Liver (tissue), 10 donors: ENCODE measurements at places on chromosomes 11 and 22. TPM values are rescaled to one million over a fixed set of nuclear protein-coding genes. Genes with fewer than 3 reads are reported as not detected.

DNA sequence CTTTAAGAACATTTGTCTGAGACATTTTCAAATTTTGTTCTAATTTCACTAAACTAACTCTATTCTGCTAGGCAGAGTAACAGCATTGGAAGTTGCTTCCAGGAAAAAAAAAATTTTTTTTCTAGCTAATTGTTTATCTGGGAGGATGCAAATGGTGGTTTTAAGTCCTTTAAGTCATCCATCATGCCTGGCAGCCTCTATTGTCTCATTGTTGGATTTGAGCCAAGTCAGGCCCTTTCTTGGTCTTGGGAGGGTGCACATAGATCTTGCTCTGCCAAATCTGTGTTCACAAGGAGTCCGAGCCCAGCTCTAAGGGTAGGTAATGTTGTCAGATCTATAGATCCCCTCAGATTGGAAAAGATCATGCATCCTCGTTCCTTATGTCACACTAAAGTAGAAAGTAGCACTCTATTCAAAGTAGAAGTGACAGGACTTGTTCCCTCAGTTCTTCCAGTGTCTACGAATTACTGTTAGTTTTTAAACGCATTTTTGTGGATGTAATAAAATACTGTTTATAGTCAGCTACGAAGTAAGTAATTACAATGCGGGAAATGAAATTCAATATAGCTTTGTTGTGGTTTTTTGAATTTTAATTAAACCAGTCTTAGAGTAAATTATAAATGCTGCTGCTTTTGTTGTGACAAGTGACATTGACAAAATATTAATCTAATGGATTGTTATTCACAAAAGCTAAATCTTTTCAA, 166.0 kb upstream of the RASSF10 start:
- H3K4me3 ChIP-seq, result no peak overlapping the region
- DNase-seq, result no peak
- H3K27ac ChIP-seq, result no peak overlapping the region
- H3K27me3 ChIP-seq, result no peaks in the 10 kb centered on the region
- no peaks in the 10 kb centered on the region for H3K36me3 ChIP-seq

GRCh38 chr11:111046291-111046690, 199.2 kb upstream of the POU2AF2 start:
- no peak overlapping the region for H3K27ac ChIP-seq
- no peaks in the 10 kb centered on the region for H3K27me3 ChIP-seq
- no peaks in the 10 kb centered on the region for H3K4me1 ChIP-seq
- no peaks in the 10 kb centered on the region for H3K36me3 ChIP-seq
- no peak overlapping the region for H3K4me3 ChIP-seq

- no peaks in the 10 kb centered on the region for H3K27me3 ChIP-seq
- no peak overlapping the region for H3K4me3 ChIP-seq
- no peaks in the 10 kb centered on the region for H3K4me1 ChIP-seq
- DNase-seq, result no peak
- no peaks in the 10 kb centered on the region for H3K36me3 ChIP-seq
These were observed 9.9 kb upstream of the MAP6 start for GRCh38 chr11:75678620-75679259.

Gene OR4D5
- total RNA-seq, result 0.19 TPM

- no peak overlapping the region for H3K27ac ChIP-seq
- H3K27me3 ChIP-seq, result no peaks in the 10 kb centered on the region
- no peaks in the 10 kb centered on the region for H3K36me3 ChIP-seq
- H3K4me1 ChIP-seq, result no peaks in the 10 kb centered on the region
These were observed 147.4 kb upstream of the ZC3H12C start for GRCh38 chr11:109945626-109946321.

GRCh38 chr11:108915666-108916065, 250.8 kb downstream of the DDX10 start:
- no peak overlapping the region for H3K4me3 ChIP-seq
- H3K4me1 ChIP-seq, result no peaks in the 10 kb centered on the region

GRCh38 chr11:131138731-131139130, 222.5 kb upstream of the SNX19 start:
- DNase-seq, result no peak
- H3K36me3 ChIP-seq, result no peaks in the 10 kb centered on the region
- H3K27me3 ChIP-seq, result peaks cover 10% of the 10 kb centered on the region
